DMS 273 treated with DMSO at 0.1 percent for 48 hours (cell line): ENCODE measurements at places on chromosomes 6 and 20.

- no peak for DNase-seq
Measured at GRCh38 chr6:115001731-115002350, 659.0 kb upstream of the HS3ST5 start.

- no peak for DNase-seq
Measured at GRCh38 chr20:50551288-50551687, 41.1 kb downstream of the PTPN1 start.

GRCh38 chr20:15310361-15310760 lies 972.9 kb upstream of the FLRT3 start:
- no peak for DNase-seq

DNA sequence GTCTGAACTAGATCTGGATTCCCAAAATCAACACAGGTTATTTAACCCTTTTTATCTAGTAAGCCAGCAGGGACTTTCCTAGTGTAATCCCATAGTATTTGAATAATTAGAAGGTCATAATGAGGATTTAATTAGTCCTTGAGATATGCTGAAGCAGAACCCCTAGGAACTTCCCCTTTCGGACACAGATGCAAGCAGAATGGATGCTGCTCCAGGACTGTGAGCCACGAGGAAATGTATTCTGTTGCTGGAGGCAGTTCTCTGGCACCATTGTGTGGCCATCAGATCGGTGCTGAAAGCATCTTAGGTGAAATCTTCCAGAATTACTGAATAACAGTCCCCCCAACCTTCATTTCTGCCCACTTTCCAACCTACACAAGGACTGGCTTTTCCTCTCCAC lies 206.9 kb downstream of the TMEM242 start:
- DNase-seq = no peak
